Suppressor macrophage (primary cell): ENCODE measurements at places on chromosomes 7 and 10.
A peak's percentile ranks its signal among the peaks of the same experiment; 100 is the strongest.

GRCh38 chr7:132499065-132499464 is 77.2 kb downstream of the PLXNA4 start:
- DNase-seq = no peak

DNA sequence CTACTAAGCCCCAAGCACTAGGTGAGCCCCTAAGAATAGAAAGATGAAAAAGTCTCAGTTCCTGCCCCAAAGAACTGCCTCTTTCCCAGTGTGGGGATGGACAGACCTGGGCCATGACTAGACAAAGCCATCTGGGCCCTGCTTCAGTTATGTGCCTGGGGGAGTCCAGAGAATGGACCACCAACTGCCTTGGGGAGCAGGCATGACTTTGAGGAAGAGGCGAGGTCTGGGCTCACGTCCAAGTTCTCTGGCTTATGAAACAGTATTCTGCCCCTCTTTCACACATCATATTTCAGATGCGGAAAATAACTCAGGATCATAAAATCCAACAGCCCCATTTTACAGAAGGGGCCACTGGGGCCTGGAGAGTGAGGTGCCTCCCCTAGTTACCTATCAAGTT is 80.3 kb downstream of the PLXNA4 start:
- DNase-seq = no peak

DNA sequence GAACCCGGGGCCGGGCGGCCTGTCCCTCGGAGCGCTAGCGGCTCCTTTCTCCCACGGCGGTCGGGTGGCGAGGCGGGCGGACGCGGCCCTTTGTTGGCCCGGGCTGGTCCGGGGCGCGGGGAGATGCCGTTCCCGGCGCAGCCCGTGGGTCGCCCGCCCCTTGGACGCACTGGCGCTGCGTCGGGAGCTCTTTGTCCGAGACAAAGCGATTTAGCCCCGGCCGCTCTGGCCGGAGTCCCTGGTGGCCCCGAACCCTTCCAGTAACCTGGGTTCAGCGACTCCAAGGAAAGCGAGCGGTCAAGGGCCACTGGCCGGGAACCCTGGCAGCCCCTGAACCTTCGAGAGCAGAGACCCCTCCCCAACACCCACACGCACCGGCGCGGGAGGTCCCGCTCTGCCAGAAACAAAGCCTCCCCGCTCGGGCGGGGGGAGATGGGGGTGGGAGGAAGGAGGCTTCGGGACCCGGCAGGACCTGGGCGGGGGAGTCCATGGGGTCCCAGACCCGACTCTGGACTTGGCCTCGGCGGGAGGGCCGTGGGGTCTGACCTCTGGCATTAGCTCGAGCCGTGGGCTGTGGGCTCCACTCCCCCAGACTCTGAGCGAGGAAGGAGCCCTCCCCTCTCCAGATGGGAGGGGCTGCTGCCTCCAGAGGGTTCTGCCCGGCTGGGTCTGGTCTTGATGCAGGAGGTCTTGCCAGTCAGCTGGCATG is 836 bp downstream of the DPYSL4 start:
- DNase-seq = no peak

- DNase-seq = peak; percentile 80
Observed at GRCh38 chr7:77759294-77759889, 38.8 kb downstream of the TMEM60 start.

- peak; percentile 94 for DNase-seq
Observed at GRCh38 chr7:2641406-2642393, 9.9 kb downstream of the TTYH3 start.

DNA sequence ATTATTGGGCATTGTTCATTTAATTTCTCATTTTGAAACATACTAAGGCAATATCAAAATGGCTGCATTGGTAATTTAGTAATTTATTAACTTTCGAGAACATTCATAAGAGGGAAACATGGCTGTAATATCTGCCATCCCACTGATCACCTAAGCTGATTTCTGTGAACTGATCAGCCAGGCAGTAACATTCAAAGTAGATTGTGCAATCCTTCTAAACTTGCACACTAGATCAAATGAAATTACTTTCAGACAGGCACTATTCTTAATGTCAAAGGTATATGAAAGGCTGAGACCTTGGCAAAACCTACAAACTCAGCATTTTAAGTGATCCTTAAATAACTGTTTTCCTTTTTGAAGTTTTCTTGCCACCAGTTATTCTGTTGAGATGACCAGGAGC is 290.7 kb downstream of the CACNA2D1 start:
- DNase-seq = no peak

GRCh38 chr10:102499356-102499755 is 3.2 kb downstream of the ACTR1A start:
- DNase-seq = peak; percentile 11

- DNase-seq = no peak
Observed at GRCh38 chr7:142914121-142914520, 19.4 kb downstream of the TRPV5 start.

- DNase-seq = no peak
Observed at GRCh38 chr7:2587778-2588177, 29.0 kb downstream of the IQCE start.

- DNase-seq = no peak
Observed at GRCh38 chr7:134089446-134089845, 37.7 kb upstream of the LRGUK start.

- DNase-seq = peak; percentile 78
Observed at GRCh38 chr10:35372329-35372728, 36.0 kb downstream of the CCNY start.

DNA sequence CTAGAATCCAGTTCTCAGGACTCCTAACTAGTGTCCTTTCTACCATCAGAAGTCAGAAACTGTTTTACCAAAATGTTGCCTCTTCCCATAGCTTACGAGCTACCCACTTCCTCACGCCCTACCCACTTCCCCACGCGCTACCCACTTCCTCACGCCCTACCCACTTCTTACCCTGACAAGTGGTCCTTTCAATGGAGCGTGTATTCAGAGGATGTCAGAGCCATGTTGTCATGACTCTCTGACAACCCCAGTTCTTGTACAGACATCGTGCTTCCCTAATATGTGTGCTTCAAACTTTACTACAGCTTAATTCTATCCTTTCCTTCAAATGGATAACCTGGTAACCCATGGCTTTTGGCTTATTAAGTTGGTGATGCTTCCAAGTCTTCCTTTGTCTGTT is 84.8 kb upstream of the PHF14 start:
- no peak for DNase-seq

DNA sequence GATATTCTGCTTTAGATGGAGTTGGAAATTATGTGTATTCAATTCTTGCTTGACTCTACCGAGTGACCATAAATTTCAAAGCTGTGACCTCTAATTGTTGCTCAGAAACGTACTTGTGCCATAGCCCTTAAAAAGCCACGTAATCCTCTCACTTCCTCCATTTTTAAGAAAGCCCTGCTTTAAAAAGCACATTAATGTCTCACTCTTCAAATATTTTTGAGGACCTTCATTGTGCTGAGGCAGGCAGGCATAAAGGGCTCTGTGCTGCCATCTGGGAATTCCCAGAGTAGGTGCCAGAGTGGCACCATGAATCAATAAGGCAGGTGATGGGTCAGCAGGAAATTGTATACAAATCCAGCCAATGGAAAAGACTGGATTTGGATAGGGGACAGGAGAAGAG is 97.7 kb upstream of the FAM204A start:
- no peak for DNase-seq

DNA sequence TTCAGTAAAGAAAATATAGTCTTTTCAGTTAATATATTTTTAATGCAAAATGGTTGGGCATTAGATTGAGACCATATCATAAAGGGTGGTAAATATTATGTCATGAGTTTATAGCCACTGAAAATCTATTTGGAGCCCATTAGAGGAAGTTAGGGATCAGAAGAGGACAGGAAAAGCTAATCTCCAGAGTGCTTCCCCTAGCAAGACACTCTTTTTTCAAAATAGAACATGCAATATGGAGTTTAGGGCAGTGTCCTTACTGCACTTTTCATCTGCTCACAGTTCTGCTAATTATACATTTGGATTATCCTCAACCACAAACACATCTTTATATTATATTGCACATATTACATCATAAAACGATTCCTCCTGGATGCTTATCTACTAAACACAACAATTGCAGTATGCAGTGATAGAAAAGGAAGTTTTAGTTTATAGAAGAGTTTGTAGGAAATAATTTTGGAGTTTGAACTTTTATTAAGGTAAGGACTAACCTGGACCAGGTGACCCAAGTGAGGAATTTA is 159.8 kb downstream of the PHF14 start:
- peak; percentile 20 for DNase-seq

DNA sequence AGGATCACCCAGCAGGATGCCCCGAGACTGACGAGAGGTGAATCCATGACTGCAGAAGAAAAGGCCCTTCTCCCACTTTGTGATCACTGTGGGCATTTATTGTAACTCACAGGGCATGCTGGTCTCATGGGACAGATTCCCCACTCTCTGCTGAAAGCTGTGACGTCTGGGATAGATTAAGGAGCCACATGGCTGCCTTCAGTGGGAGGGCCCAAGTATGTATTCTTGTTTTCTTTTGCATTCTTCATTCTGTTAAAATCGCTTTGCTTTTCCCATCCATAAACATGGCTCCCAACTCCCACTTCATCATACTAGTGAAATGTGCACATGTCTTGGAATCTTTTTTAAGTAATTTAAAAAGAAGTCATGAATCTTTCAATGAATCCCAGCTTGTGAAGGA is 67.2 kb downstream of the FAM107B start:
- no peak for DNase-seq
